D341Med (cell line): ENCODE measurements at places on chromosomes 2 and 18.

- DNase-seq: no peak
Measured at GRCh38 chr18:63834471-63835113, 52.9 kb upstream of the SERPINB2 start.

GRCh38 chr18:65750389-65751154 is at the start of gene CDH7:
Gene CDH7, plus strand, starts transcription at chr18:65751012. Its CDS starts 11,831 bp downstream, at chr18:65762843.
- peak; percentile 91 for DNase-seq

DNA sequence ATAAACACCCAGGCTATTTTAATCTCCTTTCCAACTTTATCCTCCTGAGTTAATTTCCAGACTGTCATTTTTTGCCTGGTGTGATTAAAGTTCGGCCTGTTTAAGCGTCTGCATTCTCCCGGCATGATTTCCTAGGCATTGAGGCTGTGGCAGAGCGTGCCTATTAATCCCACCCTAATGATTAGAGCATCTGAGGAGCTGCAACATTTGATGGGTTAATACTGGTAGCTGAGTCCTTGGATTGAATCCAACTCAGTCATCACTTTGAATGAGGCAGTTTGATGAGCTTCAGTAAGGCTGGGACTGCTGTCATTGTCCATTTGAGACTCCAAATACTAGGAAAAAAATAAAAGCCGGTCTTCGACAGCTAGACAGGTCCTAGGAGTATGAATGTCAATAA is 882.5 kb downstream of the SLC4A3 start:
- peak; percentile 67 for DNase-seq

DNA sequence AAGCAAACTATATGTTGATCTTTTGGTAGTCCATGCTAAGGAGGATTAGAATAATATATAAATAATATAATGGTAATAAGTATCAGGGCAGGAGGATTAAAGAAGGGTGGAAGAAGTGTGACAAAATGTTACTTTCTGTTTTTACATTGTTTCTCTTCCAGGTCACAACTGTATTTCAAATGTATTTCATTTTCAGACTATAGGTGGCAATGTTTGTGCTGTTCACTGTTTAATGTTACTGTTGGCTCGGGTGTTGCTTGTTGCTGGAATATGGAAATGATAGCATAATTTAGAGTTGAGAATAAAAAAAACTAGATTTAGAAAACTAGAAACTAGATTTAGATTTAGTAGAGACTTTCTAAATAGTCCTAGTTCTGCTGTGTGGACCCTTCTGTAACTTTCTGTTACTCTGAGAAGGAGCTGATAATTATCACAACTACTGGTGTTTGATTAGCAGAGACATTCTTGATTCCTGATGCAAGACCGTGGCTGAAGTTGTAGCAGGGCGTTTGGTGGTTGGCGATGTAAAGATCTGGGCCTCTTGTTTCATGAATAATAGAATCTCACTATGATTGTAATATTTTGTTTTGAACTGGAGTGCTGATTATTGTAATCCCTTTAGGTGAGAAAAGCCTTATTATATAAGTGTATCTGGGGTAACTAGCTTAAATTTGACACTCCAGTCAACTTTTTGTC is 7.9 kb downstream of the NEDD4L start:
- DNase-seq: no peak

- peak; percentile 12 for DNase-seq
Measured at GRCh38 chr2:72995430-72996116, 75.9 kb downstream of the SFXN5 start.
